ENCODE measurements at places on chromosomes 12 and 14. TPM values are rescaled to one million over a fixed set of nuclear protein-coding genes. Genes with fewer than 3 reads are reported as not detected.

Gene IL23A
- not detected for polyA plus RNA-seq

Gene PLA2G1B
- polyA plus RNA-seq: not detected

Gene C12orf50
- polyA plus RNA-seq: not detected

Gene TSPAN9
- 3.7 TPM for polyA plus RNA-seq

Gene KRT3
- not detected for polyA plus RNA-seq

Gene CHST11
- polyA plus RNA-seq: 7.2 TPM

Gene DHH
- 0.24 TPM for polyA plus RNA-seq

Gene GDF3
- not detected for polyA plus RNA-seq

Gene SUSD6
- polyA plus RNA-seq: 2.0 TPM

Gene KCNA1
- polyA plus RNA-seq: 35.2 TPM

Gene C12orf56
- polyA plus RNA-seq: 38.8 TPM

Gene C12orf54
- not detected for polyA plus RNA-seq

Gene TAS2R8
- not detected for polyA plus RNA-seq

Gene JDP2
- 1.3 TPM for polyA plus RNA-seq

Gene VDR
- not detected for polyA plus RNA-seq

Gene LMNTD1
- polyA plus RNA-seq: not detected

Gene TAS2R20
- not detected for polyA plus RNA-seq

Gene GALNT16
- polyA plus RNA-seq: 23.2 TPM

Gene SOAT2
- not detected for polyA plus RNA-seq

Gene PLBD1
- 0.98 TPM for polyA plus RNA-seq

Gene EXOC3L4
- polyA plus RNA-seq: not detected

Gene PPP4R4
- polyA plus RNA-seq: 101 TPM

Gene CCDC92
- 78.4 TPM for polyA plus RNA-seq

Gene RND1
- 3.0 TPM for polyA plus RNA-seq

Gene KRT85
- polyA plus RNA-seq: not detected

Gene PCED1B
- polyA plus RNA-seq: not detected

Gene GLS2
- 18.7 TPM for polyA plus RNA-seq

Gene SLC25A21
- polyA plus RNA-seq: 1.5 TPM

Gene TPH2
- not detected for polyA plus RNA-seq

Gene PRH2
- polyA plus RNA-seq: not detected

Gene ZNF385A
- 12.1 TPM for polyA plus RNA-seq

Gene PLEKHG7
- not detected for polyA plus RNA-seq

Gene FAM90A1
- polyA plus RNA-seq: not detected

Gene RHOJ
- 2.0 TPM for polyA plus RNA-seq

Gene NPC2
- polyA plus RNA-seq: 81.6 TPM

Gene LIN7A
- 4.0 TPM for polyA plus RNA-seq

Gene SLC7A7
- not detected for polyA plus RNA-seq

Gene NDUFB1
- 1,121 TPM for polyA plus RNA-seq

Gene AQP2
- polyA plus RNA-seq: not detected

Gene TAS2R46
- polyA plus RNA-seq: not detected

Gene LRP1-AS
- polyA plus RNA-seq: not detected

Gene MYO1H
- not detected for polyA plus RNA-seq
